ENCODE measurements at places on chromosomes 13 and 19.
A peak's percentile ranks its signal among the peaks of the same experiment; 100 is the strongest.

GRCh38 chr13:111017755-111018459 is 97.2 kb upstream of the ARHGEF7 start:
- DNase-seq: no peak

- no peak for DNase-seq
These were observed 32.9 kb downstream of the ING1 start for GRCh38 chr13:110746438-110746837.

- DNase-seq: no peak
These were observed 122.5 kb downstream of the TDRD3 start for GRCh38 chr13:60519496-60519895.

GRCh38 chr19:3868770-3869456 is at the start of gene ZFR2:
TSS of gene ZFR2 (minus strand) at chr19:3869038. CDS start at chr19:3869017, 21 bp downstream.
- no peak for DNase-seq

DNA sequence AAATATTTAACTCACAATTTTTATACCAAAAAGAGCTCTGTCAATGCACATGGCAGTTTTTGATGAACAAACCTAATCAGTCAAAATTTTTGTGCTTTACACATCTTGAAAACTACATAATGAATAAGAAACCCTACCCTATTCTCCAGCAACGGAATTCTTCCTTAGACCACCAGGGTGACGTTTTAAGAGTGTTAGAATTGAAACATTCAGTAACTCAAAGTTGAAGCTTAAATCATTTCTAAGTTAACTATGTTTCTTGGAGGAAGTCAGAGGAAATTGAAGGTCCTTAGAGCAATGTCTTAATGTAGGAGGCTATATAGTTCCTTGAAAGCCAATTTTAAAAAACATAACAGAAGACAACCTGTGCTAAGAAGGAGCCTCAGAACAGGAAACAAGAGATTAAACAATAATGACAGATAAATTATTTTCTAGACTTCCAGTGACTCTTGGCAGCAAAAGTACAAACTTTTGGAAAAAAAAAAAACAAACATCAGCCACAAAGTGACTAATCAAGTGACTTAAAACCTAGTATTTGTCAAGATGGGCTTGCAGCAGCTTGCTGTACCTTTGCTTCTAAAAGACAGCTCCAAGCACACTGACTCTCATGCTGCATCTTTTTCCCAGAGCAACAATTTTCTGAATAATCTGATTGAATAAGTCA is 6.2 kb downstream of the SPRY2 start:
- no peak for DNase-seq

DNA sequence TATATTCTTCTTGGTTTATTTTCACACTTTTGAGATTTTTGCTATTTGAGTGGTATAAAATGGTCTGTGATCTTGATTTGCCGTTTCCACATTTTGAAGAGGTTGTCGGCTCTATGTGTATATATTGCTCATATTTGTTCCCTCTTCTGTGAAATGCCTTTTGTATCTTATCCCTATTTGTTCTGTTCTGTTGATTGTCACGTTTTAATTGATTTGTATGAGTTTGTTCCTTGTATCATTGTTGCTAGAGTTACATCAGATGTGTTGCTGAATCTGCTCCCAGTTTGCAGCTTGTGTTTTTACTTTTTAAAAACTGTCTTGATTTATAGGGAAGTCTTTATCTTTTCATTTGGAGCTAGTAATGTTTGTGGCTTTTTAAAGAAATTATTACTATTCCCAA is 17.1 kb downstream of the USPL1 start:
- DNase-seq: no peak

DNA sequence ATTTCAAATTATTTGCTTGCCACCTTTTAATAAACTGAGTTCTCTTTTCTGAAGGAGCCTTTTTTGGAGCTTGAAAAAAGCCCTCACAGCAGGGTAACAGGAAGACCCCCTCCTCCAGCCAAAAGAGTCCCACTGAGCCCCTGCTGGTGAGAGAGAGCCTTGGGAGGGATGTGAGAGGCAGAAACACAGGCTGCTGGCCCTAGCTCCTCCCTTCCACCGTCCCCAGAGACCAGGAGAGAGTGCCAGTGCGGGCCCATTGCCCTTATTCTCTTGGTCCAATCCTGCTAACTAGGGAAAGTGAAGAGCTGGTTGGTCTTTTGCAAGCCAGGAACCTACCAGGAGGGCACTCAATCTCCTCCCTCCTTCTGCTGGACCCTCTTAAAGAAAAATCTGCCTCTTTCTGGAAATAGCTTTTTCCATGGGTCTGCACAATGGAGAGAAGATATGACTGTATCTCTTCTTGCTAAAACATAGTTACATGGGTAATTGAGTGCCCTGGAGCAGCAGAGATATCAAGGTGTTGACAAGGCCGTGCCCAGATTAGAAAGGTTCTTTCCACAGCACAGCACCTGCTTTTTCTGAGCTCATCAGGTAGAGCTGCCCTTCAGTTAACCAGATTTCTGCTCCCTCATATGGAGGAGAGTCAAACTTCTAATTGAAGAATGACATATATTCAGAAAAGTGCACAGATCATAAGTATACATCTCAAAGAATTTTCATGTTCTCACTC is 113.9 kb downstream of the LRCH1 start:
- peak; percentile 61 for DNase-seq

GRCh38 chr13:100836711-100837110 is 162.1 kb upstream of the TMTC4 start:
- no peak for DNase-seq

DNA sequence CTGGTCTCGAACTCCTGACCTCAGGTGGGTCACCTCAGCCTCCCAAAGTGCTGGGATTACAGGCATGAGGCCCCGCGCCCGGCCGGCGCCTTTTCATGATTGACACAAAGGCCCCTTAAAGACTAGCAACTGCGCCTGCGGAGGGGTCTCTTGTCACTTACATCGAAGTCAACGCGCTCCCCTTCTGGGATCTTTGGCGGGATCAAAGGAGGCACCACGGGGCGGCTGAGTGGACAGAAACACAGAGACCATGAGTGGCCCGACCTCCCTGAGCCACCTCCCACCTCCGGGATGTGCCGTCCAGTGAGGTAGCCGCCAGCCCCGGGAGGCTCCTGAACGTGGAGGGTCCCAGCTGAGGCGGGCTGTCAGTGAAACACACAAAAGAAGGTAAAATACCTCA is 7.3 kb downstream of the TNNT1 start:
- DNase-seq: no peak

- no peak for DNase-seq
These were observed 136.8 kb downstream of the DCT start for GRCh38 chr13:94342436-94343242.

- DNase-seq: no peak
These were observed 118.4 kb downstream of the RAB20 start for GRCh38 chr13:110442930-110443621.

- DNase-seq: no peak
These were observed 56.6 kb downstream of the SLITRK1 start for GRCh38 chr13:83825676-83826075.

DNA sequence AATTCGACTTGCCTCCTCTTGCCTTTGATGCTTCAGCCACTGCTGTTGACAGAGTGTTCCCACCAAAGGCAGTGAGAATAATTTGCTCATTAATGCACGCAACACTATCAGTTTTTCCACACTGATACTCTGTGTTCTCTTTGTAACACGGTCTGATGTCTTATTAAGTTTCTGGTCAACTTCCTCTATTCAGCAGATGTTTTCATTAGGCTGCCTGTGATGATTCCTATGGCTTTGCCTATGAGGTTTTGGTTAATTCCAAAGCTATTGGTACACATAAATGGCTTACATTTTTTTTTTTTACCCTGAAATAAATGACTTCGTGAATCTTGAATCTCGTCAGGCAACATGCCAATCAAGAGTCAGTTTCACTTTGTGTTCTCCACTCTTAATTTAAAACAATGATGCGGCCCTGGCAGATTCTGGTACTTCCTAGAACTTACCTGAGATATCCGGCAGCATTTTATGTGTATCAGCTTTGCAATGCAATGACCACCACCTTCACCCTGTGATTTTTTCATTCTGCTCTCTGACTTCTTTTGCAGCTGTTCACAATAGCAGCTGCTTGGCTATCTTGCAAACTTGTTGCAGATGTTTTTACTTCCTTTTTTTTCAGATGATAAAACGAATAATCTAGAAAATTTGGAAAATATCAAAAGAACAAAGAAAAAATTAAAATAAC is 27.5 kb upstream of the KL start:
- DNase-seq: no peak

- peak; percentile 91 for DNase-seq
These were observed 8.6 kb downstream of the ZBTB7A start for GRCh38 chr19:4057931-4058692.

GRCh38 chr19:19111967-19112580 is 26.2 kb downstream of the TMEM161A start:
- DNase-seq: no peak

DNA sequence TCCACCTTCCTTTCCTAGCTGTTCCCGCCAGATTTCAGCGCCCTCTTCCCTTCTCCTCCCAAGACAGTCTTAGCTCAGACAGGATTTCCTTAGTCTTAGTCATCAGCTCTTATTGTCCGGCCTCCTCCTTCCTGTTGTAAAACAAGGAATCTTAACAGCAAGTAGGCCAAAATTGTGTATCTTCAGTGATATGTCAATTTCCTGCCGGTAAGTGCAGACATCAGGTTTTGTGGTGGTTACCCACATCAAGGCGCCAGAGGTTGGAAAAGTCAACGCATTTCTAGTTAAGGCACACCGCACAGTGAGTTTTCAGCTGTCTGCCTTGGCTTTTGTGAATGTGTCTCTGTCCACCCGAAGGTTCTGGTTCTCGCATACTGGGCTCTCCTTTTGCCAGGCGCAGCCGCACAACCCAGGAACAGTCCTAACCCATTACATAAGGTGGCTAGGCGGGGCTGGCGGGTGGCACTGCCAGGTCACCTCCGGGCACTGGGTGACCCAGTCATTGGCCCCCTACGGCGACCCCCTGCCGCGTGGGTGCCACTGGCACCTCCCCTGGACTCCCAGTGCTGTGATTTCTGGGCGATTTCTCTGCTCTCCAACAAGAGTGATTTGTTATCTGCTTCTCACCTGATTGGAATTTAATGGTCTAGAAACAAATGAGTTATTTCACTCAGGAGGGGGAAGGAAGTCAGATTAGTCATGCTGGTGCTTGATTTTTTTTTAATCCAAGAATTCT is 12.9 kb downstream of the COL4A2 start:
- DNase-seq: no peak

- peak; percentile 79 for DNase-seq
These were observed 8.6 kb upstream of the TYK2 start for GRCh38 chr19:10388957-10389356.

DNA sequence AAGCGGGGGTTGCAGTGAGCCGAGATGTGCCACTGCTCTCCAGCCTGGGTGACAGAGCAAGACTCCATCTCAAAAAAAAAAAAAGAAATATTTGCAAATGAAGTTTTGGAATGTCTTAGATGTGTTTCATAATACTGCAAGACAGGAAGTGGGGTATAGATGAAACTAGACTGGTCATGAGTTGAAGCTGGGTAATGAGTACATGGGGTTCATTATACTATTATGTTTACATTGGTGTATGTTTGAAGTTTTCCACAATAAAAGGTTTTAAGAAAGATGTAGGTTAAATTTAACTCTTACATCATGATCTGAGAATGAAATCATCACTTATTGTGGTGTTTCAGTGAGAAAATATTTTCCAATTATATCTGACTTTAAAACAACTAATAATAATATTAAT is 19.0 kb downstream of the FNDC3A start:
- no peak for DNase-seq

DNA sequence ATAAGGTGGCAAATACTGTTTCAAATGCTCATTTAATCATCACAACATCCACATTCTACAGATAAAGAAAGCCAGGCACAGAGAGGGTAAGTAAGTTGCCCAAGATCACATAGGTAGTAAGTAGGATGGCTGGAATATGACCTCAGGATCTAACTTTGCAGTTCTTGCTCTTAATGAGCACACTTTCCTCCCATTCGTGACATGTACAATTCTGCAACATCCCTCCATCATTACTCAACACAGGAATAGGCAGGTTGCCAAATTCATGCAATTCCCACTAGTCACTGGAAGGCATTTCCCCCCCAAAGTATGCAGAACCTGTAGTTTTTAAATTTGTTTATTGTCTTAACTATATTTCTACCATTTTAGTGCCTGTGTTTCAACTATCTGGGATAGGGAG is 109.2 kb downstream of the OLFM4 start:
- DNase-seq: no peak

- no peak for DNase-seq
These were observed 107.8 kb downstream of the SGCG start for GRCh38 chr13:23288564-23288963.

DNA sequence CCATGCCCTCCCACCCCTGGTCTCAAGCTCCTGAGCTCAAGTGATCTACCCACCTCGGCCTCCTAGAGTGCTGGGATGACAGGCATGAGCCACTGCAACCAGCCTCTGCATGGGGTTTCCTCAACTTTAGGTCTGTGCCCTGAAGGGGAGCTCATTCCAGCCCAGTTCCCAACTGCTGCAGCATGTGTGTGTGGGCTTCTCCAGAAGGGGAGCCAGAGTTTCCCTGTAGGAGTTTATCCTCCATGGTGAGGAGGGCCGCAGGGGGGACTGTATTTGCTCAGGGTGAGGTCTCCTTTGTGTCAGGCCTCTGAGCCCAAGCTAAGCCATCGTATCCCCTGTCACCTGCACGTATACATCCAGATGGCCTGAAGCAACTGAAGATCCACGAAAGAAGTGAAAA is 11.3 kb upstream of the ZNF808 start:
- DNase-seq: no peak

DNA sequence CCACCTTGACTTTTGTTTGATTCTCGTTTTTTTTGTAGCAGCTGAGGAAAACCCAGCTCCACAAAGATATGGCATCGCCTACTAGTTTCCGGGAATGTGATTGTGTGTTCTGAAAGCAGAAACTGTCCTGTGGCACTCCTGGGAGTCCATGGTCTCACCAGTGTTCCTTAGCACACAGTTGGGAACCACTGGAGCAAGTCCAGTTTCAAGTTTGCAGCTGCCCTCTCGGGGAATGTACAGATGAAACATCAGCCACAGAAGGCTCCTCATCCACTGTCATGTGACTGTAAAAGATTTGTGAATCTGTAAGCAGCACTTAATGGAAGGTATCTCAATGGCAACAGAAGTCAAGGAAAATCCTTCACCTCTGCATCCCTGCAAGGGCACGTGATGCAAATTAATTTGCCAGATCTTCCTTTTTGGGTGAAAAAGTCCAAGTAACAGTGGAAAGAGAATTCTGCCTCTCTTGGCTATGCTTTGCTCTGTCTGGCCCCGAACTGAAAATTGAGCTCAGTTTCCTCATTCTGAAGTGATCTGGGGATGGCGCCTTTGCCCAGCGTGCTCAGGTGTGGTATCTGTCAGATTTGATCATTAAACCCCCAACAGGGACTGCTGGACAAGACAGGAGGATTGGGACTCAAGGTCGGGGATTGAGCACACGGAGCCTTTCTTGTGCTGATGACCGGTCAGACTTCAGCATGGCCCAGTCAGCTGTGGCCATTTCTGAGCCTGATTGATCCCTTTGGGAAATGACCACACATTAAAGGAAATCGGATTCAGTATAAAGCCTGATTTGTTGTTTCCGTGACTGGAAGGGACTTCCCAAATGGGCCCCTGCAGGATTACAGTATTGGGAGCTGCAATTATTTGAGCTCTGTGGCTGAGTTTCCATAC is 58.8 kb downstream of the ING1 start:
- DNase-seq: no peak

GRCh38 chr19:1159864-1160595 is 14.0 kb downstream of the SBNO2 start:
- DNase-seq: no peak

Data from Right ventricle myocardium inferior (tissue), 1 donor.